ENCODE measurements at places on chromosomes 2 and 18. TPM values are rescaled to one million over a fixed set of nuclear protein-coding genes. Genes with fewer than 3 reads are reported as not detected.

The DPYSL5 gene
- total RNA-seq: 101 TPM

The GEN1 gene
- 5.3 TPM for total RNA-seq

The C2orf66 gene
- total RNA-seq: not detected

The LHCGR gene
- total RNA-seq: under 0.01 TPM

The AQP12B gene
- total RNA-seq: not detected

The AKAIN1 gene
- 4.5 TPM for total RNA-seq

The B3GNT7 gene
- 0.82 TPM for total RNA-seq

The AGXT gene
- total RNA-seq: not detected

The CTAGE1 gene
- total RNA-seq: not detected

The ANKRD36 gene
- total RNA-seq: 534 TPM

The YIPF4 gene
- total RNA-seq: 43.6 TPM

The SLC40A1 gene
- 45.2 TPM for total RNA-seq

The ZNF532 gene
- 305 TPM for total RNA-seq

The TFPI gene
- 27.7 TPM for total RNA-seq

The REG1B gene
- total RNA-seq: not detected

The RAX gene
- not detected for total RNA-seq

The LYPD1 gene
- 24.5 TPM for total RNA-seq

The ABCG8 gene
- 0.41 TPM for total RNA-seq

The ASB18 gene
- total RNA-seq: 0.82 TPM

The SERPINB4 gene
- not detected for total RNA-seq

The INHBB gene
- 3.3 TPM for total RNA-seq

The LAMA1 gene
- 12.2 TPM for total RNA-seq

The BIRC6 gene
- total RNA-seq: 257 TPM

The IL1B gene
- 0.41 TPM for total RNA-seq

The LYPD6B gene
- 4.5 TPM for total RNA-seq

The UGT1A8 gene
- total RNA-seq: not detected

The NEURL3 gene
- total RNA-seq: not detected

The UGT1A5 gene
- total RNA-seq: not detected

The IL36A gene
- not detected for total RNA-seq

The CD207 gene
- total RNA-seq: not detected

The ALPG gene
- not detected for total RNA-seq

The OSBPL1A gene
- 42.8 TPM for total RNA-seq

The ARHGAP25 gene
- 1.2 TPM for total RNA-seq

The GALNT14 gene
- 10.2 TPM for total RNA-seq

The FAM228B gene
- 127 TPM for total RNA-seq

The CRYGC gene
- not detected for total RNA-seq

The KIF1A gene
- 146 TPM for total RNA-seq

The ST6GAL2 gene
- 144 TPM for total RNA-seq

The COL4A4 gene
- total RNA-seq: 0.41 TPM

The TEX51 gene
- total RNA-seq: not detected

The VIT gene
- total RNA-seq: 0.41 TPM

The KCNJ13 gene
- total RNA-seq: 1.6 TPM

The SULT1C2 gene
- 0.41 TPM for total RNA-seq

The ITGA4 gene
- total RNA-seq: 6.9 TPM

The CNDP1 gene
- total RNA-seq: under 0.01 TPM

The CCDC148 gene
- 32.6 TPM for total RNA-seq

The CCDC68 gene
- total RNA-seq: 1.2 TPM

The BOK gene
- 20.8 TPM for total RNA-seq

Data from frontal cortex (tissue), 4 donors.